Posterior vena cava (tissue), 2 donors: ENCODE measurements at places on chromosomes 1 and 21. TPM values are rescaled to one million over a fixed set of nuclear protein-coding genes. Genes with fewer than 3 reads are reported as not detected.

PKLR gene
- total RNA-seq = not detected

- no peak for DNase-seq
Observed at GRCh38 chr1:170881268-170882265, 53.8 kb upstream of the MROH9 start.

GPR52 gene
- 2.6 TPM for total RNA-seq

PIK3C2B gene
- 36.9 TPM for total RNA-seq

DNA sequence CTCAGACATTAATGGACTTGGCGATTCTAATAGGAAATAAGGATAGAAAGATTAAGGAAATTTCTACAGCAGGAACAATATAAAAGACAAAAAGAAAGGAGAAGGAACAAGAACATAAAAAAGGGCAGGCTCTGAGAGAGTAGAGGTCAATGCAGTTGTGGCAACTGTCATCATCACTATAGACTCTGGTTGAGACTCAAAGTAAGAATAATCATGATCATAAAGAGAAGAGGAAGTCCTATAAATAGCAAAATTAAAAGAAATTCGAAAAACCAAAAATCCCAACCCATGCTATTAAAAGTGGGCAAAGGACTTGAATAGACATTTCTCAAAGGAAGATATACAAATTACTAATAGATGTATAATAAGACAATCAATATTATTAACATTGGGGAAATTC, 14.4 kb upstream of the XCL1 start:
- DNase-seq = no peak

DNA sequence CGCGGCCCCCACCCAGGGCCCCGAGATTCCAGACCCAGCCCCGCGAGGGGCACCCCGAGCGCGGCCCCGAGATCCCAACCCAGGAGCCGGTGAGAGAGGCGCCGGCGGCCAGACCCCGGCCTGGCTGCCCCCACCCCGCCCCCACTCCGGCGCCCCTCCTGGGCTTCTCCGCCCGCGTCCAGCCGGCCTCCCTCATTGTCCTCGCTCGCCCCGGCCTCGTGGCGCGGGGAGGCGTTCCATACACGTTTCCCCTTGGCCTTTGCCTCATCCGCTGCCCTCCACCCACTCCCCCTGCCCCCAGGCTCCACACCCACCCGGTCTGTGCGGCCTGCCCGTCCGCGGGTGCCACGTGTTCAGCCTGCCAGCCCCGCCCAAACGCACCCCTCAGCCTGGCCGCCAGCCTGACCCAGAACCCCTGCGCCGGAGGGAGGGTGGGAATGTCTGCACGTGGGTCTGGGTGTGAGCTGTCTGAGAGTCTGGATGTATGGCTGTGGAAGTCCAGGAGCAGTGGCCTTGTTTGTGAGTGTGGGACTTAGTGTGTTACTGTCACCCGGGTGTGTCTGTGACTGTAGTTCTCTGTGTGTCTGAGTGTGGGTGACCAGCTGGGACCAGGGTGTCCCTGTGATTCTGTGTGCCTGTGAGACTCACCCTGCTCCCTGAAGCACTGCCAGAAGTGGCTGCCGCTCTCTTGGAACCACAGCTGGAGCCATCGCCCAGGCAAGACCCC, 681 bp downstream of the B4GALT2 start:
- DNase-seq = no peak

- peak; percentile 42 for DNase-seq
Observed at GRCh38 chr1:29499104-29499650, 262.9 kb downstream of the PTPRU start.

GRCh38 chr1:43367904-43368645, at the start of gene ELOVL1:
Gene ELOVL1 (minus strand): TSS chr1:43368011. CDS start chr1:43365609, 2,402 bp downstream.
- DNase-seq = peak; percentile 98

- no peak for DNase-seq
Observed at GRCh38 chr21:32192291-32193097, 86.4 kb downstream of the MIS18A start.

GRCh38 chr1:9253004-9253403, 18.4 kb downstream of the H6PD start:
- no peak for DNase-seq

LAD1 gene
- total RNA-seq = not detected

- DNase-seq = no peak
Observed at GRCh38 chr1:40966417-40966816, 13.1 kb upstream of the CTPS1 start.

DNA sequence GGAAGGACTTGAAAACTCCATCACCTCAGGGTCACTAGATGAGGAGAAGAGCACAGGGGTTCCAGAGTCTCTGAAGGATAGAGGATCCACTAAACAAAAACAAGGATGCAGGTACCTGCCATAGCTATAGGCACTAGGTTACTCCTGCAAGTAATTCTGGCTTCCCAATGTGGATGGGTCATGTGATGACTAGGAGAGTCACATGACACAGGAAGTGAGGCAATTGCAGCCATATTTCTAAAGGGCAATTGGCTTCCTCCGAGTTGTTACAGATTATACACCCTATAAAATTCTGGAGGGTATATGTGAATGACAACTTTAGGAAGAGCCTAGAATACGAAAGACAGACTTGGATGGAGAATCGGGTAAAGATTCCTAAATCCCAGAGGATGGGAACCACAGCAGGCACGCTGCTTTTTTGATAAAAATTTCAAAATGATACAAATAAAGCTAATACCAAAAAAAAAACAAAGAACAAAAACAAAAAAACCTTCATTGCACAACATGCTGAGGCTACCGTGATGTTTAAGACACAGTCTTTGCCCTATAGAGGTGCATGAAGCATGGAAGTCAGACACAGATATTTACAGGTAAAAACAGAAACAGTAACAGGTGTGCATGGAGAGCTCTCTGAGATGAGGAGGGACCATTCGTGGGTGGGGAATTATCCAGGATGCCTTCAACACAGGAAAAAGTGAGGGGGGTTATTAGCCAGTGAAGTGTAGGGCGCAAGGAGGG, 10.5 kb downstream of the MTX1 start:
- no peak for DNase-seq

GRCh38 chr1:157319567-157319966, 181.4 kb upstream of the ETV3 start:
- no peak for DNase-seq

GBP6 gene
- not detected for total RNA-seq

NPR1 gene
- total RNA-seq = 119 TPM

DNA sequence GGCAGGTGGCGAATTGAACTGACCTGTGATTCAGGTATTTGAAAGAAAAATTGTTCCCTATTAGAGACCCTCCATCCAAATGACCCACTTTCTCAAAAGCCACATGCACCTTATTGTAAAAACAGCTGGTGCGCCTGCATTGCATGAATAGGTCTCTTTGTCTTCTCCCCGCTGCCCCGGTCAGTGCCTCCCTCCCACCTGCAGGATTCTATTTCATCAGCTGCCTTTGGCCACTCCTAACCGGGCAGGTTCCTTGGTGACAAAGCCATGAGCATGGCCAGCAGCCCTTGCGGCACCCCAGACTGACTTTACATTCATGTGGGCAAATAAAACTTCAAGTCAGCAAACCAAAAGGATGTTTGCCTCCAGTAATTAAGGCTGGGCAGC, 6.4 kb downstream of the TMPRSS3 start:
- peak; percentile 58 for DNase-seq

C1QA gene
- total RNA-seq = 301 TPM

- DNase-seq = no peak
Observed at GRCh38 chr1:156589546-156589945, 2.0 kb upstream of the NAXE start.

DNA sequence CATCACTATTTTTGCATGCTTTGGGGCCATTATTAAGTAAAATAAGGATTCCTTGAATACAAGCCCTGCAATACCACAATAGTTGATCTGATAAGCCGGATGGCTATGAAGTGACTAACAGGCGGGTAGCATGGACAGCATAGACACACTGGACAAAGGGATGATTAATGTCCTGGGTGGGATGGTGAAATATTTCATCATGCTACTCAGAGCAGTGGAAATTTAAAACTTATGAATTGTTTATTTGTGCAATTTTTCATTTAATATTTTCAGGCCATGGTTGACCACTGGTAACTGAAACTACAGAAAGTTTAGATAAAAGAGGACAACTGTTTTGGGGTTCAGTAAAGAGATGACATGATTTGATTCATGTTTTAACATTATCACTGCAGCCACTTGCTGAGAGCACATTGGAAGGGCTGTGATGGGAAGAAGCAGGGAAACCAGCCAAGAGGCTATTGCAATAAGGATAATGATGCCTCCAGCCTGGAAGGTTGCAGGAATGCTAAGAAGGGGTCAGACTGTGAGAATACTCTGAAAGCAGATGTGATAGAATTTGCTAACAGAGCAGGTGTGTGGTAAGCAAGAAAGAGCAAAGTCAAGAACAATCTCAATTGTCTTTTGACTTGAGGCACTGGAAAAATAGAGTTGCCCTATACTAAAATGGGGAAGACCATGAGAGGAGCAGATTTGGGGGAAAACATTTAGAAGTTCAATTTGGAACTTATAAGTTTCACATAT, 62.5 kb upstream of the TNFSF4 start:
- no peak for DNase-seq

DNA sequence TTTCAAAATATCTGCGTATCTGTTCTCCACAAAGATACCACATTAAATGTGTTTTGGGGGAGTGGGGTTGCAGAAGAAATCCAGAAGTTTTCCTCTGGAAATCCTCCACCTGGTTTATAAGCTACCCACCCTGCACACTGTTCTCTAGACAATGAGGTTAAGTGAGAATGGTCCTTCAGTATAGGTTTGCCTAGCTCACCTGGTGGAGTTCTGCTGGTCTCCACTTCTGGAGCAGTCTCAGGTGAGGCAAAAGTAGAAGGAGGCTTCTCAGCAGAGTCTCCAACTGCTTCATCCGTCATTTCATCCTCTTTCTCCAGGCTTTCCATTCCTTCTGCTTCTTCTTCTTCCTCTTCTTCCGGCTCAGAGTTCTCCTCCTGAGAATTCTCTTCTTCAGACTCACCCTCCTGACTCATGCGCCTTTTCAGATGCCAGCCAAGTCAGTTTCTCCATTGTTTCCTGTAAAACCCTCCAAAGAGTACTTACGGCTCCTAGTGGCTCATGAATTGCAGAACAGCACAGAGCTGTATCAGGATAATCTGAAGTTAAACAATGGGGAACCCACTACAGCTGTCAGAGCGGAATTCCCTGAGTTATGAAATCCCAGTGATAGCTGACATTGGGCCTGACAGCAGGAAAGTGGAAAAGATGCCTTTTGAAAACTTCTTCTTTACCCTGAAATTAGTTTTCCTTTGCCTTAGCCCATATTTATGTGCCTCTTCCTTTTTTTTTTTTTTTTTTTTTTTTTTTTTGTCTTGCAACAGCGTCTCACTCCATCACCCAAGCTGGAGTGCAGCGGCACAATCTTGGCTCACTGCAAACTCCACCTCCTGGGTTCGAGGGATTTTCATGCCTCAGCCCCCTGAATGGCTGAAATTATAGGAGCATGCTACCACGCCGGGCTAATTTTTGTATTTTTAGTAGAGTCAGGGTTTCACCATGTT, 38.5 kb downstream of the MSTO1 start:
- no peak for DNase-seq

TAS1R1 gene
- not detected for total RNA-seq

LCE1F gene
- total RNA-seq = not detected

- DNase-seq = no peak
Observed at GRCh38 chr1:201791779-201792173, 37.2 kb upstream of the IPO9 start.

DNA sequence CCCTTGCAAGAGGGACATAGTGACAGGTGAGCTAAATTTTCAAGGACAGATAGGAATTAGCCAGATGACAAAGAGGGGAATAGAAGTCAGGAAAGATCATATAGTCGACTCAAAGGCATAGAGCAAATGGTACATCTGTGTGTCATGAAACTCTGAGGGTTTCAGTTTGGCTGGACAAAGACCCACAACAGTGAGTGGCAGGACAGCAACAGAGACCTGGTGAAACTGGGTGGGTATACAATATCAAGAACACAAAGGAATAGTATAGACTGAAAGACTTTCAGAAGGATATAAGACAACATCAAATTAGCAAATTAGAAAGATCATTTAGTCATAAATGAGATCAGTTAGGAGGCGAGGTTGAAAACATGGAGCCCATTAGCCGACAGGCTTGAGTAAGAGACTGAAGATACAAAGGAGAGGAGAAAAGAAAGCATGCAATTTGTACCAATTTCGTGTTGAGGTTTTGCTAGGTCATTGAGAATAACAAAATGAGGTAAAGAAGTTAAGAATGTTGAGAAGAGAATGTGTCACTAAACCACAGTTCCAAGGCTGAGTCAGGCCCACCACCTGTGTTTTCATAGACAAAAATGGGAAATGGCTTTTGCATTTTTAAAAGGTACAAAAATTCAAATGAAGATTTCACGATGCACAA, 213.8 kb downstream of the HHIPL2 start:
- no peak for DNase-seq

DNA sequence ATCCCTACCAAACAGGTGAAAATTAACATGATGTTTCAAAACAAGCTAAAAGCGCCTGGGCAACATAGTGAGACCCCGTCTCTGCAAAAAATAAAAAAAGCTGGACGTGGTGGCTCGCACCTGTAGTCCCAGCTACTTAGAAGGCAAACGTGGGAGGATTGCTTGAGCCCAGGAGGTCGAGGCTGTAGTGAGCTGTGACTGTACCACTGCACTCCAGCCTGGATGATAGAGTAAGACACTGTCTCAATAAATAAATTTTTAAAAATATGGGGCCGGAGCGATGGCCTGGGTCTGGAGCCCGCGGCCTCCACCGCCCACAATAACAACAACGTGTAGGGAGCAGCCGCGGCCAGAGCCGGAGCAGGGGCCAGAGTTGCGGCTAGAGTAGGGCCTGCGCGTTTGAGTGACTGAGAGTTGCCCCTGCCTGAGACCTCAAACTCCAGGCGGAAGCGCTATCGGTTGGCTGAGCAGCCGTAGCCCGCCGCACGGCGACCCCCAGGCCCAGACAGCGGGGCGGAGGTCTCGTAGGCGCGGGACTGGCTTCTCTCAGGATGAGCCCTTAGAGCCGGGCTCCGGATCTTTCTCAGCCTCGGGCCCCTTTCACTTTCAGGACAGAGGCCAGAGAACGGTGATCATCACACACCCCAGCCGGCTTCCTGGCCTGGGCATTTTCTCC, 41.4 kb downstream of the ZMYM1 start:
- DNase-seq = no peak

TMEM82 gene
- total RNA-seq = not detected

GRCh38 chr1:234620272-234621126, 10.5 kb upstream of the IRF2BP2 start:
- no peak for DNase-seq
